ENCODE measurements at places on chromosomes 7 and 10.

GRCh38 chr7:84617265-84618030, 422.9 kb upstream of the SEMA3A start:
- no peak for DNase-seq

GRCh38 chr10:16116404-16117304, 256.3 kb upstream of the MINDY3 start:
- DNase-seq, result no peak

DNA sequence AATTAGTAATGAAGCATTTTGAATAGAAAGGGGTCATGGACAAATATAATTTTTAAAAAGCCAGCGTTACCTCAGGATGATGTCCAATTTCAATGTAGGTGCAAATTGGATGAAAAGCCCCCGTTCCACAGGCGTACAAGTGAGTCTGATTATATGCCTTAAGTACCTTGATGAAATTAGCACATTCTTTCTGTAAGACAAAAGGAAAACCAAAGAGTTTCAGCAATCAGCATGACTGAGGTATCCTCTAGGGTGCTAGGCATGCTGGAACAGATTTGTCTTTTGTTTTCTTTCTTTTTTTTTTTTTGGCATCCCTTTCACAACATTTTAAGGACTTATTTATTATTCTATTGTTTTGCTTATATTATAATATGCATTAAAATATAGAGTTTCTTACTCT, 84.2 kb downstream of the SEMA3A start:
- DNase-seq, result no peak

GRCh38 chr7:91168871-91169829, 95.1 kb upstream of the FZD1 start:
- no peak for DNase-seq

DNA sequence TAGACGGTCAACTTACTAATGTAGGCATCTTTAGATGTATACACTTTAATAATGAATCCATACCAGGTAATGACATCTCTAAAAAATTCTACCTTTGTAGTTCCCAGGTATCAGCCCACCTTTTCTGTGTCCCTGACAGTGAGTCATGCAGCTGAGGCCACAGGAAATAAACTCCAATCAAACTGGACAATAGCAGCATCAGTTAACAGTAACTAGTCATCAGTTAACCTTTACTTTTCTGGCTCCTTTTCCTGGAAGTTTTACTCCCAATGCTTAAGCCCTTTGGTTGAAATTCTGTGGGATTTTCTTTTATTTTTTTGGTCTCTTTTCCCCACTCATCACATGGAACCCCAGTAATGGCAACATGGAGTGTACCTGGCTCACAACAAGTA, 617.6 kb downstream of the SORCS3 start:
- DNase-seq, result no peak

DNA sequence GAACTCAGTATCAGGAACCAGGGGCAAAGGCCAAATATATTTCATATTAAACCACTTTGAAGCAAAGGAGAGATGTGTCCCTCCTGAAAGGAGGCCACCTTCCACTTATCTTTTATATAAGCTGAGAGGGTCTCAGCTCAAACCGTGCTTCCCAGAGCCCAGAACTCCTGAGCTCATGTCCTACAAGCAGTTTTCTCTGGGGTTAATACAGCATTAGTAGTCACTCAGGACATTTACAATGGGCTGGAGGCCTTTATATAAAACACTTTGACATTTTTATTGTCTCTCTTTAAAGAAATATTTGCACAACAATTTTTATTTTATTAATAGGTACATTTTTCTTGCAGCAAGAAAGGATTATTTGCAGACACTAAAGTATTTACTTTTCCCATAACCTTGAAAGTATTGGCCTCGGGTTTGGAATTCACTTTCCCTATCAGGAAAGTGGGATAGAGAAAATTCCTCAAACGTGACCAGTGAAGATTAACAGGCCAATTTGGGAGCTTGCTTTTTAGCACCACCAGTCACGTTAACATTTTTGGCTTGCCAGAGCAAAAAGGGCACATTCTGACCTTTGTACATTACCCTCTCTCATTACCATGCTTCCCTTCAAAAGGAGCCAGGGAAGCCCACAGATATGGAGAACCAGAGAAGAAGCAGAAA, 464.9 kb upstream of the NRP1 start:
- no peak for DNase-seq

DNA sequence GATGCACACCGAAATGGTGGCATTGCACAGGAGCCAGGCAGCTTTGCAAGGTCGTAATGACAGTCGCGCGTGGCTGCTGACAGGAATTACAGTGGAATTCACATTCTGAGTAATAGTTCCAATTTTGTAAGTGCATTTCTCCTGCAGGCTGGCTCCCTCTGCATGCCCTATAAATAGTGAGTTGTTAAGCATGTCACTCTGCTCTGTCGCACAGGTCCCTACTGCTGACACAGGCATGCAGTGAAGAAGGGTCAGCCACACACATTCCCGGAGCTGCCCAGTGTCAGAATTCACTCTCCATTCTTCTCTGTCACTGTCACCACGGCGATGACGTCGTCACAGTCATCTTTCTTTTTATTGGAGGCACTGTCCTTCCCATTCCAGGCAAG, 49.2 kb upstream of the SHH start:
- DNase-seq, result no peak

GRCh38 chr10:132883391-132883881, 58.9 kb downstream of the CFAP46 start:
- peak; percentile 34 for DNase-seq

- DNase-seq, result no peak
Measured at GRCh38 chr10:70357565-70357964, 24.9 kb downstream of the LRRC20 start.

GRCh38 chr7:124779194-124779593, 13.6 kb upstream of the GPR37 start:
- DNase-seq, result no peak

GRCh38 chr7:79927116-79927515, 207.5 kb upstream of the GNAI1 start:
- no peak for DNase-seq

GRCh38 chr7:123724817-123725253, 24.0 kb downstream of the WASL start:
- no peak for DNase-seq

GRCh38 chr10:101183458-101184183, 45.6 kb downstream of the LBX1 start:
- no peak for DNase-seq

- no peak for DNase-seq
Measured at GRCh38 chr7:141975806-141976523, 2.4 kb upstream of the TAS2R38 start.

- DNase-seq, result no peak
Measured at GRCh38 chr10:970311-971149, 17.7 kb upstream of the GTPBP4 start.

DNA sequence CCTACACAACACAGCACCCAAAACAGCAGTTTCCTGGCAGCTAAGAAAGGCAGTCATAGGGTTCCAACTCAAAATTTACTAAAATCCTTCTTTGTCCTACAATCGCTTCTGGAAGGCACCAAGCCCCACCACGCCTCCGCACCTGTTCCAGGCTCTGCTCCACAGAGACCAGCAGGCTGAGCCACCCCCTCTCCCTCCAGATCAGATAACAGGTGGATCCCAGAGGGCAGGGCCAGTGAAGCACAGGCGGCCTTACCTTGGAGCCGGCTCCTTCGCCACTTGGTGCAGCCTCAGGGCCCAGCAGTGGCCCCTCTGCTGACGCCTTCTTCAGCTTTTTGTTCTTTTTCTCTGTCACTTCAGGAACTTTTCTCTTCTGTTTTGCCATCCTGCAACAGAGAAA, 33.0 kb downstream of the ZFAND2A start:
- DNase-seq, result no peak

GRCh38 chr7:77770316-77770715, 27.9 kb downstream of the TMEM60 start:
- no peak for DNase-seq

GRCh38 chr7:140901941-140902302, 22.8 kb downstream of the BRAF start:
- no peak for DNase-seq

GRCh38 chr10:76310588-76311080, 879.2 kb downstream of the LRMDA start:
- no peak for DNase-seq

- DNase-seq, result no peak
Measured at GRCh38 chr7:7761974-7762779, 43.8 kb upstream of the RPA3 start.

- DNase-seq, result no peak
Measured at GRCh38 chr7:29969738-29970137, 19.9 kb downstream of the SCRN1 start.

DNA sequence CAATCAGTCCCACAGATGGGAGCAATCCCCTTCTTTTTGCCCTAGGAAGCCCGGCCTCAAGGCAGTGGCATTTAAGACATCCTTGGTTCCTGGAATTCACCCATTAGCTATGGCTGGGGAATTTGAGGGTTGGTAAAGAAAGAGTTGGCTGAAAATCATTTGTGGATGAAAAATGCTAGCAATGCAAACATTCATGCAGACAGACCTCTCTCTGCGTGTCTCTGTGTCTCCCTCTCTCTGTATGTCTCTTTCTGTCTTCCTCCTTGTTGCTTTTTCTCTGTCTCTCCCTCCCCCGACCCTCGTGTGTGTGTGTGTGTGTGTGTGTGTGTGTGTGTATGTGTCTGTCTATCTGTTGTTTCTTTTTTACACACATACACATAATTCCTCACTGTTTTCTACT, 19.4 kb downstream of the LDB3 start:
- DNase-seq, result no peak

DNA sequence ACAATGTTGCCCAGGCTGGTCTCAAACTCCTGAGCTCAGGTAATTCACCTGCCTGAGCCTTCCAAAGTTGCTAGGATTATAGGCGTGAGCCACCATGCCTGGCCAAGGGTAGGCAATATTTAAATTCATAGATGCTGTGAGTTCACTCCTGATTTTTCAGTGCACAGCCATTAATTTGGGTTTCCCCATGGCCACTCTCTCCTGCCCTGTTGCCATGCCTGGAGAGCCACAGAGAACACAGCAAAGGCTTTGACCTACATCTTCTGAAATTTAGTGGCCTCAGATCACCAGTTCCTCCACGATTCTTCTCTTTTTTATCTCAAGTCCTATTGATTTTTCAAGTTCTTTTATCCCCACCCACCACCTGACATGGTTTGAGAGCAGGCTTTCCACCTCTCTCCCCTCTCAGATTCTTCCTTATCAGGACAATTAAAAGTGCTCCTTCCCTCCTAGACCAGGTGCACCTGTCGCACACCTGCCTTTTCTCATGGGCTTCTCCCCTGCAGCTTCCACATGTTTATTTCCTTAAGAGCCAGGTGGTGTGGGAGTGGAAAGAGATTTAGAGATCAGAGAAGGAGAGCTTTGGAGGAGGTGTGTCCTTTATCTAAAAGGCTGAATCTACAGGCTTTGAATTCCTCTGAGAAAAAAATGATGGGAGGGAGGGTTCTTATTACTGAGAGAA, 123.8 kb downstream of the ADRA2A start:
- no peak for DNase-seq

DNA sequence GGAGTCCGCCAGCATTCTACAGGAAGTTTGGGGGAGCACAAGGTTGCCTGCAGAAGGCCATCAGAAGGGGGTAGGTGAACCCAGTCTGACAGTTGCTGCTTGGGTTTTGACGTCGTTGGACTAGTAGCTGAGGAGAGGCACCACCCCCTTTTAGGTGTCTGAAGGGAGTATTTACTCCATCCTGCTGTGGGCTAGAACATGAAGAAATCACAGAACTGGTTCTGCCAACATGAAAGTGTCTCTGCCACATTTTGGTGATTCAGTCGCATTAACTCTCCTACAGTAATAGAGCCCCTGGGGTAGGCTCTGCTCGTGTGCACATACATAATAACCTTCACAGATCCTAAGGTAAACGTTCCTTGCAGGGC, 834 bp upstream of the TRIL start:
- no peak for DNase-seq

DNA sequence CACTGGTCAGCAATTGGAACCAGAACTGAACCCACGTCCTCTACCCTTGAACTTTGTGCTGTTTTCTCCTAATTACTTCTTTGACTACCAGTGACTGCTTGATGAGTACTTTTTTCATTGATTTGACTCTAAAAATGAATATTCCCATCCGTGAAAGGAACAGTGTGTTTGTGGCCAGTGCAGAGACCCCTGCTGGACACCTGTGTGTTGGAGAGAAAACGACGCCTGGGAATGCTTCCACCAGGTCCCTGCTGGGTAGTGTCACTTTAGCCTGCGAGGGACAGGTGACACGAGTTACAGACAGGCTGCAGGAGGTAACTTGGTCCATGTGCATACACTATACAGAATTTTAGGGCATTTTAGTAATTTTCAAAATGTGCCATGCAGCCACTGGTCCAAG, 6.8 kb upstream of the GJD4 start:
- no peak for DNase-seq

DNA sequence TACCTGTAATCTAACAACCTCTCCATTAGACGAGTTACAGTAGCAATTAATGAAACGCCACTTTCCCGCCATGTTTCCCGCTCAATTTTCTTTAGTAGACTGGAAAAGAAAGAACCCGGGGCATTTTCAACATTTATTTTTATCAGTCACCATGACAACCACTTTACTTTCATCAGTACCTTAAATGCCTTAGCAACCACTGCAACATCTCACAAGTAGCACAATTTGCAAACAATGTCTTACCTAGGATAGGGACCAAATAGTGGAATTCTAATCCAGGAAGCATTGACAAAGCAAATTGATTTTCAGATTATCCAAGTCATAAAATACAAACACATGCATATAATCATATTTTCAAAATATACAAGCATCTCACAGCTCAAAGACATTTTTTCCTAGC, 221.6 kb upstream of the IMMP2L start:
- DNase-seq, result no peak

GRCh38 chr10:125147971-125148439, 12.4 kb downstream of the CTBP2 start:
- DNase-seq, result no peak

DNA sequence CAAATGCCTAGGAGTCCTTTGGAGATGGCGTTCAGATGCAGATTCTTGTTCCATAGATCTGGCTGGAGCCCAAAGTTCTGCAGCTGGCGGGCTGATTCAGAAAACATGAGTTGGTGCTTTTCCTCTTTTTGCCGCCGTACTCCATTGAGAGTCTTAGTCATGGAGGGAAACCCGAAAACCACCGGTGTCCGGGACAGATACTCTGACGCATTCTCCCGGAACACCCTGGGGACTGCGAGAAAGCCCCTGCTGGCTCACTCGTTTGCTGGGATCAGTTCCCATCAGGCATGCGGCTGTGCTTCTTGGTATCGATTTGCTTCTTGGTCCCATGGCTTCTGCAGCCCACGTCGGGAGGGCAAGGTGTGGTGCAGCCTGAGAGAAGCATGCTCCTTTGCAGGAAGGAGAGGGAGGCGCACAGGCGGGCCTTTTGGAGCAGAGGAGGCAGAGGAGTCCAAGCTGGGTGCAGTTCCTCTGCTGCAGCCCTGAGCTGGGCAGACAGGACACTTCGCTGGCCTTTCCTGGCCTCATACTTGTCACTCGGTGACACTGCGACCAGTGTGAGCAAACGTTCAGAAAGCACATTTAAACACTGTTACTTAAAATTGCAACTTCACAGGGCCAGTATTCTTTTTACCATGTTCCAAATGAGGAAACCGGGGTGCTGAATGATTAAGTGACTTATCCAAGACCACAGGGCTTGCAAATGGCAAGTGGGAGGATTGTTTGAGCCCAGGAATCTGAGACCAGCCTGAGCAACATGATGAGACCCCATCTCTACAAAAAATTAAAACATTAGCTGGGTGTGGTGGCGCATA, 30.6 kb upstream of the PFKFB3 start:
- no peak for DNase-seq

- DNase-seq, result no peak
Measured at GRCh38 chr10:127216274-127216673, 19.9 kb upstream of the INSYN2A start.

GRCh38 chr7:149307775-149308501, 45.9 kb downstream of the ZNF783 start:
- DNase-seq, result no peak

- DNase-seq, result no peak
Measured at GRCh38 chr7:42135728-42136127, 101.3 kb downstream of the GLI3 start.
